IPS-NIHi11 (cell line): ENCODE measurements at places on chromosomes 2 and 18.

GRCh38 chr2:189302274-189302948, 122.8 kb upstream of the COL5A2 start:
- no peak for DNase-seq

DNA sequence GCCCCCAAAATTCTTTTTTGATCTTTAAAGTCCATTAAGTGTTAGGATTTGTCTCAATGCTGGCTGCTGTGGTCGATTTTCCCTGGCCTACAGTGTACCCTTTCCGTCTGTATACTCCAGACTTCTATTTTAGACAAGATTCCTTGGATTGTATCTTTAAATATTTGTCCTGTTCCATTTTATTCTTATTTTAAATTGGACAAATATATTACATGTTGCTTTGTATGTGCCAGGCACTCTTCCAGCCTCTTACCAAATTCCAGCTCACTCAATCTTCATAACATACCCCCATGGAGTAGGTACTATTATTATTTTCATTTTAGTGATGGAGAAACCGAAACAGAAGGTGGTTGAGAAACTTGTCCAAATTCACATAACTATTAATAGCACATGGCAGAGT, 58.1 kb downstream of the VWA3B start:
- no peak for DNase-seq

DNA sequence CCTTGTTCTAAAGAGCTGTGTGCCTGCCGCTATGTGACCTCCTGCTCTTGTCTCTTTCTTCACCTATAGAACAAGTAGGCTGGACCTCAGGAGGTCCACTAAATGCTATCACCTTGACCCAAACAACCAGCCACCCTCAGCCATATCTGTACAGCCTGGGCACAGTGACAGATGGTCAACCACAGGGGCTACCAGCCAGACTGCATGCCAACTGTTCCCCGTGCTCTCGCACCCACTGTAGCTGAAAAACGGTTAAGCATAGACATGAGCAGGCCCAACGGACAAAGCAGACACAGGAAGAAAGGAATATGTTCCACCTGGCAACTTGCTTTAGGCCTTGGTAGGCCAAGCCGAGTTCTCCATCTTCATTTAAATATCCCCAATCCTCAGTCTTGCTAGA, 43.2 kb upstream of the ACAA2 start:
- DNase-seq, result no peak

- DNase-seq, result no peak
These were observed 117.1 kb upstream of the SERTAD2 start for GRCh38 chr2:64770781-64771334.

DNA sequence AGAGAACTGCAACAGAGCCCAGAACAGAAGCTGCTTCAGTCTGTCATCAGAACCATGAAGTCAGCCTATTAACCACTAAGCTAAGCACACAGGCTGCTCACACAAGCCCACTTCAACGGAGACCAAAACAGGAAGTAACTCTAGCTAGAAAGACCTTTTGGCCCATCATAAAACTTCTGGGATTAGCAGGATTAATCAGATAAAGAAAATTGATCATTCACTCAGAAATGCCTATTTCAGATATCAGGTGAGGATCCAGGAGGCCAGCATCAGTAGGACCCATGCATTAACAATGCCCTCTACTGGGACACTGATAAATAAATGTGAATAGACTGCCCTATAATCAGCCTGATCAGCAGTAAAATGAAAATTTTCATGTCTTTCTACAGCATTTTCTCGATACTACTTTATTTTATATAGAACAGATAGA, 101.4 kb downstream of the WDPCP start:
- no peak for DNase-seq

DNA sequence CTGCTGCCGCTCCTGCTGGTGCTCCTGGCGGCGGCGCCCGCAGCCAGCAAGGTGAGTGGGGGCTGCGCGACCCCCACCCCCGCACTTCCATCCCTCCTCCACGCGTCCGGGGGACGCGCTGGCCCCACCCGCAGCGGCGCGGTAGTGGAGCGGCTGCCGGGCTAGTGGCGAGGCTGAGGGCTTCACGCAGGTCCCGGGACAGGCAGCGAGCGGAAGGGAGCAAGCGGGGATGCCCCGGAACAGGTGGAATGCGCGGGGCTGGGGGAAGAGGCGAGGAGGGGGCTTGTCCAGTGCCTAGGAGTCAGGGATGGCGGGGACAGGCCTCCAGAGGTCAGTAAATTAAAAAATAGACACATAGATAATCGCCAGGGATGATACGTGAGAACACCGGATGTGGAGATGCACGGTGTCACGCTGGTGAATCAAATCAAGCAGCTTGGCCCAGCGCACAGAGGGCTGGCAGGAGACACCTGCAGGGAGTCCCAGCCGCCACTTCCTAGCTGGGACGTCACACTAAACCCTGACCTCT, 403 bp downstream of the COL4A3 start:
- DNase-seq, result peak; percentile 33

DNA sequence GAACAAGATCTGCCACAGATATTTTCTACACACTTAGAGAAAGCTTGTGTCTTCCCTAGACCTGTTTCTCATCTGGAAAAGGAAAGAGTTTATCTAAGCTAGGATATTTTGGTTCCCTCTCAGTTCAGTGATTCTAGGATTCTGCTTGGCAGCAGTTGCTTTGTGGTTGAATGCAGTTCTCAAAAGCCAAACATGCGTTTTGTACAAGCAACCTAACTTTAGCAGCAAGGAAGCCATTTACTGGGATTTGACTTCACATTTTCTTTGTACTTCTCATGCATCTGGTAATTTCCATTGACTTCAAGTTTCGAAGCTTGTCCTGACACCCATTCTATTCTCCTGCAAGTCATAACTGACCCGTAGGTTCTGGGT, 33.3 kb downstream of the VSNL1 start:
- no peak for DNase-seq

- no peak for DNase-seq
These were observed 396.6 kb upstream of the TRIB2 start for GRCh38 chr2:12320027-12320734.

GRCh38 chr2:75489721-75490120, 71.0 kb downstream of the EVA1A start:
- no peak for DNase-seq

GRCh38 chr2:55000341-55000740, 49.9 kb downstream of the RTN4 start:
- DNase-seq, result no peak

DNA sequence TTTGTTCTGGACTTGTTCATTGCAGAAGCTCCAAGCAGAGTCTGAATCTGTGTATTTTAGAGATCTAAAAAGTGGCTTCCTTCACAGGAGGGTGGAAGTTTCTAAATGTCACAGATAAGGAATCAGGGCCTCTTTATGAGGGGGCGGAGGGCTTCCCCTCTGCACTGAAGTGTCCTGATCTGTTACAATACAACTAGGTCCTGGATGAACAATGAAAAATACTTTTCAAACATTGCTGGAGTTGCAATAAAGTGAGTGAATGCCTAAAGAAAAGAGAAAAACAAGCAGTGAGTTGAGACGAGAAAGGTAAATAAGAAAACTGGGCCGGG, 179.3 kb upstream of the HDAC4 start:
- DNase-seq, result no peak

DNA sequence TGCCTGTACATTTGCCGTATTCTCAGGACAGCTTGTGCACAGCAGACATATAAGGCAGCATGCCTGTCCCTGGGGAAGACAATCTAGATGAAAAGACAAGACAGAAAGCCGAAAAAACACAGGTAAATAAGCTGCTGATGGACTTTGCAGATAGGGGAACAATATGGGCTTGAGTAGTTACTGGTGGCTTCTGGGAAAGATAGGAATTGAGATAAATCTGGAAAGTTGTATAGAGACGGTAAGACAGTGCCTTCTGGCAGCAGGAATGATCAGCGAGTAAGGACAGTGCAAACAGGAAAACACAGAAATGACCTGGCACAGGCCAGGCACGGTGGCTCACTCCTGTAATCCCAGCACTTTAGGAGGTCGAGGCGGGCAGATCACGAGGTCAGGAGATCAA, 70.2 kb downstream of the FAM124B start:
- no peak for DNase-seq

- DNase-seq, result no peak
These were observed 64.5 kb downstream of the DYSF start for GRCh38 chr2:71517851-71518250.

- DNase-seq, result no peak
These were observed 86.2 kb downstream of the CRIM1 start for GRCh38 chr2:36441816-36442215.

GRCh38 chr18:76644580-76644979, 149.5 kb upstream of the ZNF516 start:
- no peak for DNase-seq

DNA sequence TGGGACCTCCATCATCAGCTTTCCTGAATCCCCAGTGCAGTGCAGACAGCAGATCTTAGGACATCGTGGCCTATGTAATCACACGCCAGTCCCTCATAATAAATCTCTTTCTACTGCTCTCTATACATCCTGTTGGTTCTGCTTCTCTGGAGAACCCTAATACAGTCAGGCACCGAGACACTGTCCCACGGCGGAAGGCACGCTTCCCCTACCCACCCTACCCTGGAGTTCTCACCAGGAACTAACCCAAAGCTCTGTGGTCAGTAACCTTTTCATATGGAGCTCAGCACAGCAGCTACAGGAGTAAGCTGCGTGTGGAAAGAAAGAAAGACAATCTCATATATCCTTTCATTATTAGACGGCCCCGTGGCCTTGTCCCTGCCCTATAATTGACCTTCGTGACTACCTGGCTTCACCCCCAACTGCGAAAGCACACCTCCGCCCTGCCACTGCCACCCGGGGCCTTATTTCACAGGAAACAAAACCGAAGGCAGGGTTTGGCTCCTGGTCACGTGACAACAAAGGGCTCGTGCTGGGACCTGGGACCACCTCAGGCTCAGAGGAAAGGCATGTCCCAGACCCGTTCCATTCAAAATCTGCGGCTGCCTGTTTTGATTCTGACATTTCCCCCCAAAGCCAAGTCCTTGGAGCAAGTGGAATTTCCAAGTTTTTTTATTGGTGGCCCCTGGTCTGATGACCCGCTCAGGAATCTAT, 99.7 kb upstream of the ODC1 start:
- peak; percentile 92 for DNase-seq

GRCh38 chr2:111035830-111036441, 84.8 kb upstream of the BCL2L11 start:
- DNase-seq, result no peak

DNA sequence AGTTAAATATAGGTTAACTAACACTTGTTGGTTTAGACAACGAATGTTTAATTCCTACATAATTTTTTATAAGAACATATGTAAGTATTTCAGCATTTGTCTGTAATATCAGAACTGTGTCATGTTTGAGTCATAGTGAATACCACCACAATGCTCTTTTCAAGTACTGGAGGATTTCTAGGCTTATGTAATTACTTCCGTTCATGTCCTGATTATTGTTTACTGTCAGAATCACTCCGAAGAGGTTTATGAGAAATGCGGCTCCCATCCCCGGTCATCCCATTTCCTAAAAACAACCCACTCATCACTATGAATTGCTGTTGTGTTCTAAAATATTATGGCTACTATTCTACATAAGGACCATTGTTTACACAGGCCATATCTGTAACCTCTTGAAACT, 45.1 kb downstream of the CDH19 start:
- no peak for DNase-seq

DNA sequence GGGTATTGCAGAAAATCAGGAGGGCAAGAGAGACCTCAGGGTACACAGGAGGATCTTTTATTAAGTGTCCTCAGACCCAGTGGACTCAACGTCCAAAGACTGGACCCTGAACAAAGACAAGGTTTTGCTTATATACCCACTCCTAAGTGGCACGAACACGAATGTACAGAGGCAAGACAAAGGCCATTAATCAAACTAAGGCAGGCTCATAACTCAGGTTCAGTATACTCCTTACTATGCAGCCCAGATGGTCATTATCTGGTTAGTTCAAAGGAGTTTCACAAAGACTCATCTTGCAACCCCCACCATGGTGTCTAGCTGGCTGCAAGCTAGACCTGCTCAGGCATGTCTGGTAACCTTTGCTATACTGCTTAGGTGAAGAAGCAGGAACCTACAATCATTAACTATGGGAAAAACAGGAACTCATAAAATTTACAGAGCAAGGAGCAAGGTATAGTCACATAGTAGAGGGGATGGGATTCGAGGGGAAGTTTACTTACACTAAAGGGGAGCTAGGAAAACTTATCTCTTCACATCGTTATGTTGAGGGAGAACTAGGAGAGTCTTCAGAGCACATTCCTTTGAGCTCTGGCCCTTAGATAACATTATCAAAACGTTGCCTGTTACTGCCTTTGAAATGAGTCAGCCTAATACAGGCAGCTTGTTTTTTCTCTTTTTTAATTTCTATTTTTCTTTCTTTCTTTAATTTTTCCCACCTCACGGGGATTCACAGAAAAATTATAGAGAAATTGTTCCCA, 33.9 kb downstream of the SLC4A3 start:
- DNase-seq, result no peak

- no peak for DNase-seq
These were observed 401.1 kb upstream of the CHAC2 start for GRCh38 chr2:53366543-53366942.

DNA sequence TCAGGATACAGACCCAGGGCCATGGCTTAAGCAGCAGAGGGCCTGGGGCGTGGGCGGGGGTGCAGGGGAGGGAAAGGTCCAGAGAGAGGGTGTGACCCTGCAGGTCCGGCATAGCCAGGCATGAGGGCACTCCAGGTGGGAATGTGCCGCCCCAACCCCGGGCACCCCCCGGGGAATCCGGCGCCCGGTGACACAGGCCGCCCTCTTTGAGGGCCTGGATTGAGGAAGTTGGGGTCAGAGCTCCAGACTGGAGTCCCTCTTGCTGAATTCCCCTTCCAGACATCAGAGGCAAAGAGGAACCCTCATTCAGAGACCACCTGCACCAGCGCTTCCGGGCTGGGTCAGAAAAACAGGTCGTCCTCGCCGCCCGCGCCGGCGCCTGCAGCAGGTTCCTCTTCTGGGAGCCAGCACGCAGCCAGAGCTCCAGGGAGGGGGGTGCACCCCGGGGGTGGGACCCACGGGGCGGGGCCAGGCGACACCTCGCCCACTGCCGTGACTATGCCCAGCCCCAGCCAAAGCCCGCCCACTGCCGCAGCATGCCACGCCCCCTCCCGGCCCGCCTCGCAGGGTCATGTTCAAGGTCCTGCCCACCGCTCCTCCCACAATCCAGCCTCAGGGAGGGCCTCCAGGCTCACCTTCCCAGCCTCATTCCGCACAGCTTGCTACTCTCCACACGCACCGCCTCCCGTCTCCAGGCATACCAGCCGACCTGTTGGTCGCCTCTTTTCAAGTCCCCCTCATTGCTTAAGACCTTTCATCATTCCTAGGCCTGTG, 98.3 kb upstream of the ID2 start:
- peak; percentile 97 for DNase-seq

DNA sequence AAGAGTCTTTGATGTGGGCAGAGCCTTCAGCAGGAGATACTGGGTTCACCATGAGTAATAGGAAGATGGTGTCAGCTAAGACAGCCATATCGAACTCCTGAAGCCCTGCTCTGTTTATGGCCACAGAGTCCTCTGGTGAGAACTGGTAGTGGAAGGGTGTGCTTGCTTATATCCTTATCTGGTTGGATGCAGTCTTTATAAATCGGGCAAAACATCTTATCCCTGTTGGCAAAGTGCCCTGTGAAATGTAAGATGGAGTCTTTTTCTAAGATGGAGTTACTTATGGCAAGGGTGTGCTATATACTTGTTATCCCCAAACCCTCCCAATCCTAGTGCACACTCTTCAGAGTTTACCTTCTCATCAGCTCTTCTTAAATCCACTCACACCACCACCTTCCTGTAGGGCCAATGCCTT, 190.8 kb upstream of the PARD3B start:
- DNase-seq, result no peak

GRCh38 chr2:26580151-26580550, 61.0 kb downstream of the CIB4 start:
- no peak for DNase-seq
